ENCODE measurements at places on chromosomes 1 and 21.
A peak's percentile ranks its signal among the peaks of the same experiment; 100 is the strongest.

DNA sequence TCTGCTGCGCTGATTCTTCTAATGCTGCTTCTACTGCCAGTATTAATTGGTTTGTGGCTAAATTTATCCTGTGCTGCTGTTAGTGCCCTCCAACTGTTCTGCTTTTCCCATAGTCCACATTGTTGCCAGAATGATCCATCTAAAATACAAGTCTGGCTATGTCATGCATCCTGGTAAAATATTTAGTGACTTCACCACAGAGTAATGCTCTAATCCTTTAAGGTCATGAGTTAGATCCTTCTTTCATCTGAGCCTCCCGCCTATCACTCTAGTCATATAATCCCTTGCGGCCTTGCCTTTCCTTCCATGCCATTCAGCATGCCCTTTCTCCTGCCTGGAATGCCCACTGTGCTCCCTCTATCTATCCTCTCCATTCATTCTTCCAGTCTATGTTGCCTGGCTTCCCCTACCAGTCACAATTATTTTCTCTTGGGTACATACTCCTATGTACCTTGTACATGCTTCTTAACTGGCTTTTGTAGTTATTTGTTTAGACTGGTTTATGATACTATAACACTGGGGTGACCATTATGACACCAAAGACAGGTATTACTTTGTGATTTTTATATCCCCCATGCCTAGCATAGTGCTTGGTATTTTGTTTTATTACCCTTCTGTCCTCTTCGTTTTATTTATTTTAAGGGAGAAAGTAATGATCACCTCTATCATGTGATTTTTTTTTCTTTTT is 144.0 kb downstream of the MAGI3 start:
- DNase-seq, result no peak

- DNase-seq, result no peak
Observed at GRCh38 chr1:110581682-110582145, 24.4 kb downstream of the KCNA2 start.

DNA sequence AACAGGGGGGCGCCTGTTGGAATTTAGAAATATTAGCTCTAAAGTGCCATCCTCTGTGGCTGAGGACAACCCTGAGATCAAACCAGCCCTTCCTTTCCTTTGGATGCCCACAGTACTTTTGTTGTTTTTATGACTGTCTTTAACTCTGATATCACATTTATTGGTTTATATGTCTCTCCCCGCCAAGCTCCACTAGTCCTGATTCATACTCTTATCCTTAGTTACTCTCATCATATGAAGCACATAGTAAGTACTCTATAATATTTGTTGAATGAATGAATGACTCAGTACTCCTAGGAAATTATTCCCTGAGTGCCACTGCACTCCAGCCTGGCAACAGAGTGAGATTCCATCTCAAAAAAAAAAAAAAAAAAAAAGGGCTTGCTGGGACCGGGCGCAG is 22.6 kb upstream of the NRDC start:
- DNase-seq, result no peak

- no peak for DNase-seq
Observed at GRCh38 chr1:32767156-32767555, 50.0 kb downstream of the YARS1 start.

DNA sequence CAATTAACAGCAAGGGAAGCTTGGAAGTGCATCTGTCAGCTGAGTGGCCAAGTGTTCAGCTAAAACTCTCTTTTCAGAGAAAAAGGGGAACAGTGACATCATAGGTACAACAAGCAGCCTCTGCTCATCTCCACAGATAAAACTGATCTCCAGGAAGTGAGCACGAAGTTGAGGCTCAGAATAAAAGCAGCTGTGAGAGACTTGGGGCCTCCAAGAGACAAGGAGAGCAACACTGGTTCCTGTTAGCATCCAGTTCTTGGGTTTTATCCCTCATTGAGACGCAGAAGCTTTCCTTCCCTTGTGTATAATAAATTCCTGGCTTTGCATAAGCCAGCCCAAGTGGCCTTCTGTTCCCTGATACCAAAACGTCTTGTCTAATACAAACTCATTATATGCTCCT is 20.0 kb upstream of the CNN3 start:
- DNase-seq, result no peak

DNA sequence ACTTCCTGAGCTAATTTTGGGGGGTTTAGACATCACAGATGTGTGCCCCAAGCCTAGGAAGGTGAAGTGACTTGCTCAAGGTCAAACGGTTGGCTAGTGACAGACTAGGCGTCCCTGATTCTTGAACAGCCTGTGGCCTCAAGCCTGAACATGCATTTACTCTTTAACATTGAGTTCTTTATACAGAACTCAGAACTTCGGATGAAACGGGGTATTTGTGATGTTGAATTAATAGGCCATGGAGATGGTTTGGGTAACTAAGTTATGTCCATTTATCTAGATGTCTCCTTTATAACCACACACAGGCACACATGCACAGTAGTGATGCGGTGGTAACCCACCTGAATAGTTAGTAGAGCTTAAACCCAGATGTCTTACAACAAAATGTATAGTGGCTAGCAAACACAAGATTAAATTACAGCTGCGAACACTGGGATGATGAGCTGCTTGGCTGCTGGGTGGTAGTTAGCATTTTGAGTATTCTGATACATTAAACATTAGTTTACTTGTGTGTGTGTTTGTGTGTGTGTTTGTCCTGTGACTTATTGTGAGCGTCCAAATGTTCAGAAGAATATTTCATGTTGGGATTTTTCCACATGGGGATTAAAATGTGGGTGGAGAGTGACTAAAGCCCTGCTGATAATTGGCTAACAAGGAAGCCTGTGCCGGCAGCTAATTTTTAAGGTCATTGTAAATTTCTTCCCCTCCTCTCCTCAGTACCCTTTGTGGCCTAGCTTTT is 2.3 kb downstream of the ATP1A1 start:
- no peak for DNase-seq

DNA sequence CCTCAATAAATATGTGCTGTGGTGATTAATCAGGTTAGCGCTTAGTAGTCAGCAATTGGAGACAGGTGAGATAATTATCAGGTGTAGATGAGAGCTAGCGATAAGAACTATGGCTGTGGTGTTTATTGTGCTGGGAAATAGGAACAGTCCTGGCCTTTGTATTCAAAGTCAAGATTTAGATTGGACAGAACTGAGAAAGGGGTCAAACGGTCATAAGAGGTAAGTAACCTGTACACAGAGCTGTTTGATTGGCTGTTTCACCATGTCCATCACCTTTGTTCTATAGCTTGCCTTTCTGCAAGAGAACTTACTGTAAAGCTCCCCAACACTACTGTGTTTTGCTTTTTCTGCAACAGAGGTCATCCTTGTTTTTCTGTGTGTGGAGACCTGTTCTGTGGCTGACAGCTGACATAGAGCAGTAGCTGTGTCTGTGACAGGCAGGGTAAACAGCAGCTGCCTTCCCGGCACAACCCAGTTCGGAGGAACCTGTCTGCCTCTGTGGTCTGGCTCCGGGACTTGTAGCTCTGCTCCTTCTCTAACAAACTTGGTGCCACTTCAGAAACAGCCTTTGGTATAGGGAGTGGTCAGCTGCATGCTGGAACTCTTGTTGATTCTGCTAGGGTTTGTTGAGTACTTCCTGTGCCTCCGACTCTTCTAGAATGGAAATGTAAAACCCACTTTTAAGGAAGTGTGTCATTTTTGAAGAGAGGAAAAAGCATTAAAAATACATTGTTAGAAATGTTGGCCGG is 21.1 kb upstream of the CDC42 start:
- peak; percentile 40 for DNase-seq

DNA sequence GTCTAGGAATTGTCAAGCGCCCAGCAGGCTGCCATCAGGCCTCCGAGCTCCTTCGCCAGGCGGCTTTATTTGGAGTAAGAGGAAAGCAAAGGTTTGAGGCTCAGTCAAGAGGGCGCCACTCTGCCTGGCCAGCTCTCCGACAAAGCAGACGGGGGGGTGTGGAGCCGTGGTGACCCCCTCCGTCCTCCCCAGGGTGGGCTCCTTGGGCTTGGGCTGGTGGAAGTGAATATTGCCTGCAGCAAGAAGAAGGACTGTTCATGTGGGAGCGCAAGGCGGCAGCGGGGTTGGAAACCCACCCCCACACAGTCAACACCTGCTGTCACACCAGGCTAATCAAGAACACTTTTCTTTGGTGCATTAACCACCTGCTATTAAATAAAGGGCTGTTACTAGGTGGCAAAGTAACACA is 14.6 kb downstream of the EPHX1 start:
- DNase-seq, result no peak

- no peak for DNase-seq
Observed at GRCh38 chr21:37176716-37177115, 90.4 kb downstream of the VPS26C start.

DNA sequence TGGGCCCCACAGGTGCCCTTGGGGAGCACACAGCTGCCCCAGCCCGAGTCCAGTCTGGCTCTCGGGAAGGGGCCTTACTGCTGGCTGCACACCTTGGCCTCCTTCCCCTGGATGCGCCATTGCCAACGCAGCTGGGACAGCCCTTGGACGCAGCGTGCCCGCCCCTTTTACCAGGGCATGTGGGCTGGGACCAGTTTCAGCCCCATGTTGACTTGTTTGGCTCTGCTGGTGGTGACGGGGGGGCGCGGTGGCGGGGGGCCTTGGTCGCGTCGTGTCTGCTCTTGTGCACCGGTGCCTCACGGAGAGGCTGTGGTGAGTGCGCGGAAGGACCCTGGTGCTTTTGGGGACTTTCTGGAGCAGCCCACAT is 19.6 kb downstream of the SKI start:
- no peak for DNase-seq

DNA sequence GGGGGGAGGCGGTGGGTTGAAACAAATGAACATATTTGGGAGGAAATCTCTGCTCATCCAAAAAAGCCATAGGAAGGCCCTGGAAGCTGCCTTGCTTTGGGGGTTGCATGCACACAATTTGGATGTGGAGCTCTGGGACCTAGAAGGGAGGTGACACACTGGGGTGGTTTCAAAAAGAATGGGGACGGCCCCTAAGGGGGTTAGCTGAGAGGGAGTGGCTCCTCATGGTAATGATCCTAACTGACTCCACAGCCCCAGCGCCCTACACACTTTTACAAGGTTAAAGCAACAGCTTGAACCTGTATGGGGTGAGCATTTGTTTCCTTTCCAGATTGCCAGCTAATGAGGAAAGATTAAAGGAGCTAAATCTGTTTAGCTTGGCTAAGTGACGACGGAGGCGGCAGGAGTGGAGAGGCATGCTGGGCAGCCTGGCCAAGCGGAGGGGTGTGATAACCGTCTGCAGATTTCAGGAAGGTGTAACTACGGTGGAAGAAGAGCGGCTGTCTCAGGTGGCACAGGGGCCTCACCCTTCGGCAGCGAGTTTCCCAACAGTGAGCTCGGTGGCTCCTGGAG is 107.3 kb downstream of the RNF220 start:
- no peak for DNase-seq

DNA sequence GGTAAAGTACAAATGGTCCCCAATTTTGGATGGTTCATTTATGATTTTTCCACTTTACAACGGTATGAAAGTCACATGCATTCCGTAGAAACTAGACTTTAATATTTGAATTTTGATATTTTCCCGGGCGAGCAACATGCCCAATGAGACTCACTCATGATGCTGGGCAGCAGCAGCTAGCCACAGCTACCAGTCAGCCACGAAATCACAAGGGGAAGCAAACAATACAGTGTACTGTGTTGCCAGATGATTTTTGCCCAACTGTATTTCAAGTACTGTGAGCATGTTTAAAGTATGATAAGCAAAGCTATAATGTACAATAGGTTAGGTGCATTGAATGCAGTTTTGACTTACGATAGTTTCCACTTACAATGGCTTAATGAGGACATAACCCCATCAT is 266.8 kb downstream of the VAV3 start:
- no peak for DNase-seq

GRCh38 chr1:49051647-49052046 is 275.0 kb upstream of the BEND5 start:
- no peak for DNase-seq

DNA sequence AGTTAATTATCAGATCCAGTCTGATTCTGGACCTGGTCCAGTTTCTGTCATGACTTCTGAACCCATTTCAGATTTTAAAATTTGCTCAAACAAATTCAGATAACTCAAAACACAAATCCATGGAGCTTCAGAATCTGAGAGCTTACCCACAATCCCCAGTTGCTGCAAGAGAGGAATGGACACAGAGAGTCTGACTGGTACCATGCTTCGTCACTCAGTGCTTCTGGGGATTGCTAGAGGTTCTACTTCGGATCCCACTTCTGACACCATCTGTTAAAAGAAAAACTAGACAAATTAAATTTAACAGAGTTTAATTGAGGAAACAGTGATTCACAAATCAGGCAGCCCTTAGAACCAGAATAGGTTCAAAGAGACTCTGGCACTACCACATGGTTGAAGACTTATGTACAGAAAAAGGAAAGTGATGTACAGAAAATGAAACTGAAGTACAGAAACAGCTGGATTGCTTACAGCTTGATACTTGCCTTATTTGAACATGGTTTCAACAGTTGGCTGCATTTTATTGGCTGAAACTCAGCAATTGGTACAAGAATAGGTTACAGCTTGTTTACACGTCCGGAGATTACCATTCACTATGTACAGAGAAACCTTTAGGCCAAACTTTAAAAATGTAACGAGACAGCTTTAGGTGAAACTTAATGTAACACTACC is 60.7 kb upstream of the TEKT2 start:
- no peak for DNase-seq

All from CD8-positive, alpha-beta T cell (primary cell).